GM03348 (cell line): ENCODE measurements at places on chromosomes 2 and 18.
A peak's percentile ranks its signal among the peaks of the same experiment; 100 is the strongest.

DNA sequence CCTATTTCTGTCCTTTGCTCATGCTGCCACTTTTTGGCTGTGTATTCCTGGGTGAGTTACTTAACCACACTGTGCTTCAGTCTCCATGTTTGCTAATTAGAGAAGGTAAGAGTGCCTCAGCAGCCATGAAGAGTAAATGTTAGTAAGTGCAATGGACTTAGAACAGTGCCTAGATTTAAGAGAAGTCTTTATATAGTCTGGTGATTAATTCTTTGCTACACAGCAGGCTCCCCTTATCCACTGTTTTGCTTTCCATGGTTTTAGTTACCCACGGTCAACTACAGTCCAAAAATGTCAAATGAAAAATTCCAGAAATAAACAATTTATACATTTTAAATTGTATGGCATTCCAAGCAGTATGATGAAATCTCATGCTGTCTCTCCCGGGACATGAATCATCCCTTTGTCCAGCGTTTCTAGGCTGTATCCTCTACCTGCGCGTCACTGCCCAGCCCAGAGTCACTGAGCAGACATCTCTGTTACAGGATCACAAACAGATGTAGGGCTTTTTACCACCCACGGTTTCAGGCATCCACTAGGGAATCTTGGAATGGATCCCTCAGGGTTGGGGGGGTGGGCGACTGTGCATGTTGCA lies 91.0 kb downstream of the CTIF start:
- peak; percentile 91 for DNase-seq

- peak; percentile 23 for DNase-seq
Observed at GRCh38 chr2:169507698-169508097, 1.8 kb upstream of the KLHL41 start.

- DNase-seq = peak; percentile 42
Observed at GRCh38 chr2:30147196-30147714, 448 bp downstream of the YPEL5 start.

DNA sequence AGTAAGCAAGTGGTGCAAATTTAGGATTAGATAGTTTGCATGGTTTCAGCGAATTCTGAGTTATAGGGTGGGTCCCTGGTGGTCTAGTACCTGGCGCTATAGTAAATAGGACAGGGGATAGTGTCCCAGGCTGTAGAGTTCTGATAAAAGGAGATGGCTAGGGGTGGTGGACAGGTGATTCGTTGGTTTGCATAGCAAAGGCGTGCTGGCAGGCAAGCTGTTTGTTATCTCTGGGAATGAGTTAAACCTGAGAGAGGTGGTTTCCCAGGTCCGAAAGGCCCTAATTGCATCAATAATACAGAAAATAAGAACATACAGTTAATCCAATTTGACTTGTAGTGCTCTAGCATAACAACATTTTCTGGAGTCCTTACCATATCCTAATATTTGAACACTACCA lies 6.9 kb upstream of the ZDBF2 start:
- DNase-seq = no peak

DNA sequence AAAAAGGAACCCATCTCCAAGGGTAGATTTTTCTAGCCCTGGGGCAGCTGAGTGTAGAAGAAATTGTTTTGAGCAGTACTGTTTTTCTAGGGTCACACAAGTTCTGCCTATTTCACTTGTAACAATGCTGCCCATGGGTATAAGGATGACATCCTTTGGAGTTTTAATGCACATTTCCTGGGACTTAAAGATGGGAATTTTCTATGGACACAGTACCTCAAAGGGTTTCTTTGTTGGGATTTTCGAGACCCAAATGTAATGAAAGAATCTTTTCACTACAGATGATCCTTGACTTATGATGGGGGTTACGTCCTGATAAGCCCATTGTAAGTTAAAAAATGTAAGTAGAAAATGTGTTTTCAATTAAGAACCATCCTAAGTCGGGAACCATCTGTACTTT lies 31.8 kb downstream of the CDC42EP3 start:
- no peak for DNase-seq

GRCh38 chr2:151878655-151879563 lies 50.7 kb upstream of the ARL5A start:
- DNase-seq = no peak

DNA sequence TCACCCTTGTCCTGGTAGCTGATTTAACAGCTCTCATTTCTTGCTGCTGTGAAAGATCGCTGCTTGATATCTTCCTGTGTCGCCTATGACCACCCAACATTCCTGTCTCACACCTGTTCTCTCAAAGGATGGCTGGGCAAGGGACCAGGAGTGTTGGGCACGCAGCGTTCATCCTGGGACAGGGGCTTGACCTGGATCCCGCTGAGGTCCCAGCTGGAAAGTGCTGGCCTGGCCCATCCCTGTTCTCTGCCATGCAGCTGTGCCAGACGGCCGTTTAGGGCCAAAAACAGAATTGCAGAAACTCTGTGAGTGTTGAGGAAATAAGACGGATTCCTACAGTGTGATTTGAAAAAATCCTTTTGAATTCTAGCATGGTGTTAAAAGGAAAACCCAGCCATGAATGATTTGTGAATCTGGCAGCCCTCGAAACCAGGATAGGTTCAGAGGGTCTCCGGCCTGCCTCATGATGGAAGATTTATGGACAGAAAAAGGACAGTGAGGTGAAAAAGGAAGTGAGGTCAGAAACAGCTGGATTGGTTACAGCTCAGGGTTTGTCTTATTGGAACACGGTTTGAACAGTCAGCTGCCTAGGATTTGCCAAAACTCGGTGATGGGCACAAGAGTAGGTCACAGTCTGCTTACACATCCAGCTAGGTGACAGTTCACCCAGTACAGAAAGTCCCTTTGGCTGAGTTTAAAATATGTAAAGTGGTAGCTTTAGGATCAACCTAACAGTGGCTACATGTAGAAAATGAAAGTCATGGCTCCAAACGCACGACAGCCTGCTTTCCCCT lies 164.8 kb downstream of the DCDC2C start:
- no peak for DNase-seq

GRCh38 chr18:47244086-47244485 lies 7.4 kb downstream of the SKOR2 start:
- no peak for DNase-seq

DNA sequence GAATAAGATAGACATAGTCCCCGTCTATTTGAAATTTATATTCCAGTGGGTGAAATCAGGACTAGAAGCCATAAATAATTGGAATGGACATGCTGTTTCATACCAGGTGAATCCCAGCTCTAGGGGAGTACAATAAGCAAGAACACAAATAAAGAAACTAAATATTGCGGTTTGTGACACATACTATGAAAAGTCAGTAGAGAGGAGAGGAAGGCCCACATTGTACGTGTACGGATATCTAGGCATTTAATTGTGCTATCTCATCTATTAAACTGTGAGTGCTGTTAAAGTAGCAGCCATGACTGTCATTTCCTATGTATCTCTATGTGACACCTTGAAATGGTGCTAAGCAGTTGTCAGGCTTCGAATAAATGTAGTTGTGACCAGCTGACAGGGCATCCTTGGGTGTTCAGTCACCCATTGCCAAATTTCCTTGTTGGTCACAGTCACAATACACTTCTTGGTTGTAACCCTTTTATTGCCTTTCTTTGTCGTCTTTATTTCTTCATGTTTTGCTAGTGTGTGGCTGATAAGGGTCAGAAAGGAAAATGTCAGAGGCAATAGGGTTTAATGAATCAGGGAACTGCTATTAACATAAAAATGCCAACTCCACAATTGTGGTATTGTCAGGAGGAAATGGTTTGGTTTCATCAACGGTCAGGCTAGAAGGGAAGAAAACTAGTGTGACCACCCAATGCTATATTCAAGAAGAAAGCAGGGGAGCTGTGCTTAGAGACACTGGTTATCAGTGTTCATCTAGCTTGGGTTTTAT lies 31.5 kb downstream of the CPO start:
- DNase-seq = no peak

DNA sequence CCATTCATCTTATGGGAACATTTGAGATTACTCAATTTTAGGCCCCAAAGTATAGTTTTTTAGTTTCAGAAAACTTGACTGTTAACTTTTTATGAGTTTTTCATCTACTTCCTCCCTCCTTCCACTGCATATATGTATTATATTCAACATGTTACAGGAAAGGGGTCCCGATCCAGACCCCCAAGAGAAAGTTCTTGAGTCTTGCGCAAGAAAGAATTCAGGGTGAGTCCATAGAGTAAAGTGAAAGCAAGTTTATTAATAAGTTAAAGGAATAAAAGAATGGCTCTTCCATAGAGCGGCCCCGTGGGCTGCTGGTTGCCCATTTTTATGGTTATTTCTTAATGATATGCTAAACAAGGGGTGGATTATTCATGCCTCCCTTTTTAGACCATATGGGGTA lies 172.6 kb downstream of the MCFD2 start:
- no peak for DNase-seq

GRCh38 chr2:119453972-119454593 lies 22.4 kb downstream of the TMEM37 start:
- DNase-seq = no peak

GRCh38 chr18:39799006-39799405 lies 2156.0 kb upstream of the PIK3C3 start:
- DNase-seq = peak; percentile 11

DNA sequence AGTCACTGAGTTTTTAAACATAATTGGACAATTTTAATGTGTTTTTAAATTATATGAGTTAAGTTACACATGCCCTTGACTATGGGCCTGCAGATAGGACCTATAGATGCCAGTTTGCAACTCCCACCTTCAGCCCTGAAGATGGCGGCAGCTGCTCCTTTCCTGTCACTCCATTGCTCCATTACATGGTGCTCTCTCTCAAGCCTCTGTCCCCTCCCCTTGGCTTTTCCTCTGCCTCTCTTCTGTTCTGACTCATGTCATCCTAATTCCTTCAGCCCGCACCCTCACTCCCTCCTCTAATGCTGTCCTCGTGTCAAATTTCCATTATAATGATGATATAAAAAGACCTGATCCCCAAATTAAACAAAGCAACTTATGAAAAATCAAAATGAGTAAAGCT lies 133.7 kb upstream of the HNRNPA3 start:
- no peak for DNase-seq

DNA sequence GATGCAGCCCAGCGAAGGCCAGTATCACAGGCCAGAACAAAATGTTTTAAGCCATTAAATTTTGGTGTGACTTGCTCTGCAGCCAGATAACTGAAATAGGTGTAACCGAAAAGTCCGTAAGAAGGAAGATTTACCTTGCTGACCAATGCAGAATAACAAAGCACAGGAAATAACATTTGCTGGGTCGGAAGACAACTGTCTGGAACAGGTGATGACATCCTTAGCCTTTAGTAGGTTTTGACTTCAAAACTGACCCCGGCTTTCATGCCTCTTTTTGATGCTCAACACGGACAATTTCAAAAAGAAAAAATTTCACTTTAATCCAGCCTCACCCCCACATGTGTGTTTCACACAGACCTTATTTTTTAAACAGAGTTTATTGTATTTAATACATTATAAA lies 93.7 kb downstream of the KCTD1 start:
- DNase-seq = no peak

GRCh38 chr2:157056200-157056676 lies 201.3 kb upstream of the GALNT5 start:
- DNase-seq = peak; percentile 40

DNA sequence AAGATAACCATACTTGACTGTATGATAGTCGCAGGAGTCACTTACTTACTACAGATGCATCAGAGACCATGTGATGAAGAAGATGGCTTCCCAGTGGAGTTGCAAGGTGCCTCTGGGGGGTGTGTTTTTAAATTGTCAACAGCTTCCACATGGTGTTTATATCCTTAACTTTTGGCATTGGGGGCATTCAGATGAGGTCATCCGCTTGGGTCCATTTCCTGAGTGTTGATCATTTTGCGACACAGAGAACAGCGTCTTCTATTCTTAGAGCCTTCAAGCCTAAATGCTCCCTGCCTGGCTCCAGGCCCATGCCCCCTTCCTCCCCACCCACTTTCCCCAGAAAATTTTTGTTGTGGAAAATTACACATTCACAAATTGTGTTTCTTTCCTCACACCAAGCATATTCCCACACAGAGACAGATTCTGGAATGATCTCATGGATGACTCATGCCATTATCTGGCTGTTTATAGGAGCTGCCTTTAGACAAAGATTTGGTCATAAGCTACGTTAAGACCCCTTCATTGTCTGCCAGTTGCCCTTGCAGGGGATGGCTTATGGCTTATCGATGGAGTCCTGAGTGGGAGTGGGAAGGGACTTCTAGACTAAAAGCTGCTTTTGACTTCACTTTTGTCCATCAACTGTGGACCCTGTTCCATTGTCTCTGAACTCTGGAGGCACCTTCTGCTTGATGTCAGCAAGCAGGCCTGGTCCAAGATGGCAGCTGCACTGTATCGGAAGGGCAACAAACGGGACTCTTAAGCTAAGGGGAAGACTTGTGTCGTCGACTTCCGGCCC lies 91.8 kb downstream of the CABLES1 start:
- peak; percentile 56 for DNase-seq

- no peak for DNase-seq
Observed at GRCh38 chr2:8525236-8525581, 156.6 kb upstream of the ID2 start.

DNA sequence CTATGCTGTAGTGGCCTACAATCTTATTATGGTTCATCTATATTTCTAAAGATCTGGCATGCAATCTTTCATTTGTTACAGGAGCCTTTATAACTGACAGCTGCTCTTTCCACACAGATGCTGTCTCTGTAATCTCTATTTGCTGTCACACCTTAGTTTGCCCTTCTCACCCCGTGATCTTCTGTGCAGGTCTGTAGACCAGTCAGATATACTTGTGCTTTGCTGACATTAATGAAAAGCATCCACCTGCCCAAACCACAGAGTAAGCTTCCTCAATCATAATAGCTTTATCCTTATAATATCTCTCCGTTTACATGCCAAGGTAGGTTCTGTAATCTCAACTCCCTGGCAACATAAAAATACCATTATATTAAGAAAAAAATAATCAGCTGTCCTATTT lies 122.4 kb downstream of the GRB14 start:
- DNase-seq = no peak
